Activated T-cell treated with anti-CD3 and anti-CD28 coated beads, Interleukin-2, amount 50 U/mL, for 1 hour (primary cell): ENCODE measurements at places on chromosomes 1 and 21.

- no peak for DNase-seq
Measured at GRCh38 chr1:54904476-54905048, 17.6 kb upstream of the DHCR24 start.

DNA sequence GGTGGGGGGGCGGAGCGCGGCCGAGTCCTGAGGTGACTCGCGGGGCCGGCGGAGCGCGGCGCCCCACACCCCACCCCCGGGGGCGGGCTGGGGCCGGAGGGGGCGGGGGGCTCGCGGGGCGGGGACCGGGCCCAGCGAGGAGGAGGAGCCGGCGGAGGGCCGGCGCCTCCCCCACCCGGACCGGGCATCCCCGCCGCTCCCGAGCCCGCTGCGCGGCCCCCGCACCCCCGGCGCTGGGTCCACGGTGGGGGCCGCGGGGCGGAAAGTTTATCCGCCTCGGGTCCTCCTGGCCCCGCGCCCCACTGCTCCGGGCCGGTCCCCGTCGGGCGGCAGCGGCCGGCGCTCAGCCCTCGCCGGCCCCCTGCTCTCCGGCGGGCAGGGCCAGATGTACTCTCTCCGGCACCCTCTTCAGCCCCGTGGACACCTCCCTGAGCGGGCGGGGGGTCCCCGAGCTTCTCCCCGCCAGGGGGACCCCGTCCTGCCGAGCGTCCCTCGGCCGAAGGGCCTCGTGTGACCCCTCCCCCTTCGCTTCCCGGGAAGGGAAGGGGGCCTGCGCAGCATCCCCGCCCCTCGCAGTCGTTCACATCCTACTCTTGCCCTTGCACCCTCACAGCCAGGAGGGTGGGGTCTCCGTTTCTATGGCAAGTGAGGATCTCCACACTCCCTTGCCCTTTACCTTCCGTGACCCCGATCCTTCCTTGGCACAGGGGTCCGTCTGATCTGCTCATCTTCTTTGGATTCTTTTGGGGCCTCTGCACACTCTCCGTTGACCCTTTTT is 663 bp downstream of the CAMTA1 start:
- peak; percentile 58 for DNase-seq

GRCh38 chr1:87134625-87135328 is 193.9 kb upstream of the LMO4 start:
- DNase-seq = no peak

- DNase-seq = peak; percentile 93
Measured at GRCh38 chr1:25997828-25998761, at the start of gene PAFAH2. Gene PAFAH2, minus strand, starts transcription at chr1:25998063. Its CDS starts 7,247 bp downstream, at chr1:25990816.

DNA sequence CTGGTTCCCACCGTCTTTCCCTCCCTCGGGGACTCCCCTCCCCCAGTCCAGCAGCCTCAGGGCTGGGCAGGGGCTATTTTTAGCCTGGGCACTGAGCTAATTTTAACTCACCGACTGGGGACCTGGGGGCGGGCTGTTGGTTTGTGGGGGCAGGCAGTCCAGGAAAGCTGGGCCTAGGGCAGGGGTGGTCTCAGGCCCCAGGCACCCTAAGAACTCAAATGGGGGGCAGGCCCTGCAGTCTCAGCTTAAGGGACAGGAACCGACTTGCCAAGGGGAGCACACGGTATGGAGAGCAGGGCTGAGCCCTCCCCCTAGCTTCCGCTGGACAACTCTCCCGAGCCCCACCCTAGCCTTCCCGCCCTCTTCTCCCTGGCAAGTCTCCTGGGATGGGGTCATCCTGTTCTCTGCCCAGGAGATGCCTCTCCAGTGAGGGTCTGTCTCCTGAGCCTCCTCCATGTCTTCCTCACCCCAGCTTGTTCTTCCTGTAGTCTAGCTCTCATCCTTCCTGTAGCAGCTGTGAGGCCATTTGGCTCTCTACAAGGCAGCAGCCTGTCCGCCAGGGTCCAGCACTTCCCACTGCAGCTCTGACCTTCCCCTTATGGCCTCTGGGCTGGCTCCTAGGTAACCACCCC is 10.1 kb downstream of the MEF2D start:
- no peak for DNase-seq

DNA sequence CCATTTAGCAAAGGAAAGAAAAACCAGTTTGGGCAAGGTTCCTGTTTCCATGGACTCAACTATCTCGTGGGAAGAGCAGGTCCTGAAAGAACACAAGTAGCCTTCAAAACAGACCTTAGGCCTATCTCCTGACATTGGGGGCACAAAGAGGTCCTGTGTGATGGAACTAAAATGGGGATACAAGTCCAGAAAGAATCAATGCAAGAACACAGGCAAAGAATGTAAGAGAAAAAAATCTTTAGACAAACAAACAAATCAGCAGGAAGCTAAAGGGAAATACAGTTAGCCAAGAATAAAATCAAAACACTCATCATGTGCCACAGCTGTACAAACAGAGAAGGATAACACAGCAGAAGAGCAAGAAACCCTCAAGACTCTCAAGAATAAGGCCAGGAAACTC is 28.2 kb downstream of the SLC30A10 start:
- no peak for DNase-seq

GRCh38 chr1:21704145-21704544 is 35.0 kb upstream of the RAP1GAP start:
- no peak for DNase-seq

DNA sequence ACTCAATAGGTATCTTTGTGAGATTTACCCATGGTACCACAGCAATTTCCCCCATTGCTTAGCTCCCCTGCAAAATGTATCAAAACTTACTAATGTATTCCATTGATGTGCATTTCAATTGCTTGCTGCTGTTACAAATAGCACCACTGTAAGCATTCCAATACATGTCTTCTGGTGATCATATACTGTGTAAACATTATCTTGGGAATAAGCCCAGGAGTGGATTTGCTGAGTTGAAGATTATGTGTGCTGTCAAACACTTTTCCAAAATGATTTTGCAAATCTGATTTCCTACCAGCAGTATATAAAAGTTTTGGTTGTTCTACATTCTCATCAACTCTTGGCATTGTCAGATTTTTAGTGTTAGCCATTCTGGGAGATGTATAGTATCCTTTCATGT is 141.0 kb upstream of the KCTD3 start:
- no peak for DNase-seq

DNA sequence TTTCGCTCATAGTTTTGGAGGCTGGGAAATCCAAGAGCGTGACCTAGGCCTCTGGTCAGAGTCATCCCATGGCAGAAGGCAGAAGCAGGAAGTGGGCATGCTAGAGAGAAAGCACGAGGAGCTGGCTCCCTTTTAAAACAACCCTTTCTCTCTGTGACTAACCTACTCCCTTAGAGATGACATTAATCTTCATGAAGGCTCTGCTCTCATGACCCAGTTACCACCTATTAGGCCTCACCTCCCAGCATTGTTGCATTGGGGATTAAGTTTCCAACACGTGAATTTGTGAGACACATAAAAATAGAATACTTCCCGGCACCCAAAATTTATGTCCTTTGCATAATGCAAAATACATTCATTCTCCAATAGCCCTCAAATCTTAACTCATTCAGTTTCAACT is 223.1 kb upstream of the ST6GALNAC5 start:
- DNase-seq = no peak

GRCh38 chr1:8083739-8084484 is 57.8 kb upstream of the ERRFI1 start:
- DNase-seq = no peak

GRCh38 chr1:108051631-108052377 is 86.8 kb upstream of the VAV3 start:
- DNase-seq = no peak

- DNase-seq = no peak
Measured at GRCh38 chr1:69269491-69269890, 298.2 kb upstream of the LRRC7 start.

GRCh38 chr21:27043377-27043776 is 76.5 kb upstream of the ADAMTS5 start:
- DNase-seq = no peak

DNA sequence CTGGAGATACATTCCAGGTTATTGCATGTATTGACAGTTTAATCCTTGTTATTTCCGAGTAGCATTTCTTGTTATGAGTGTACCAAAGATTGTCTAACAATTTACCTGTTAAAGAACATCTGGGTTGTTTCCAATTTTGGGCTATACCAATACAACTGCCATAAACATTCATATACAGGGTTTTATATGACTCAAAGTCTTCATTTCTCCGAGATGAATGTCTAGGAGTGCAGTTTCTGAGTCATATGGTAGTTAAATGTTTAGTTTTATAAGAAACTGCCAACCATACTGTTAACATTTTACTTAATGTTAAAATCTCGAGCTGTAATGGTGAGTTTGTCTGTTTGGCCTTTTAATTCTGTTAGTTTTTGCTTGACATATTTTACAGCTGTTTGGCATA is 10.0 kb downstream of the RAB4A start:
- no peak for DNase-seq

DNA sequence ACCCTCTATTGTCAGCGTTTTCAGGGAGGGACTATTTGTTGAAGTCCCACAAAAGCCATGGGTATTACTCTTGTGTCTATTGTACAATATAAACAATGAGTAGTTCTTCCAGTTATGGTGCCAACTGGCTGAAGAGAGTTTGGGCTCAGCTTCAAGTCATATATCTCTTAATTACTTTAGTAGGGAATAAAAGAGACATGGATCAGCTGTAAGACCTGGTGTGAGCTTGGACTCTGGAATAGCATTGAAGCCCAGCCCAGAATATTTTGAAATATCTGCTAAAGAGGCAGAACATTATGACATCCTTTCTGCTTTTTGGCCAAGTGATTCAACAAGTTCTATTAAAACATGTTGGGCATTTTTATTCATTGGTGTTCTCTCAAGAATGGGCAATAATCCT is 224.9 kb downstream of the BACH1 start:
- DNase-seq = no peak

- no peak for DNase-seq
Measured at GRCh38 chr1:209030454-209031167, 552.9 kb upstream of the CAMK1G start.
